Colonic mucosa (tissue), 4 donors: ENCODE measurements at places on chromosomes 4 and X. TPM values are rescaled to one million over a fixed set of nuclear protein-coding genes. Genes with fewer than 3 reads are reported as not detected.

DNA sequence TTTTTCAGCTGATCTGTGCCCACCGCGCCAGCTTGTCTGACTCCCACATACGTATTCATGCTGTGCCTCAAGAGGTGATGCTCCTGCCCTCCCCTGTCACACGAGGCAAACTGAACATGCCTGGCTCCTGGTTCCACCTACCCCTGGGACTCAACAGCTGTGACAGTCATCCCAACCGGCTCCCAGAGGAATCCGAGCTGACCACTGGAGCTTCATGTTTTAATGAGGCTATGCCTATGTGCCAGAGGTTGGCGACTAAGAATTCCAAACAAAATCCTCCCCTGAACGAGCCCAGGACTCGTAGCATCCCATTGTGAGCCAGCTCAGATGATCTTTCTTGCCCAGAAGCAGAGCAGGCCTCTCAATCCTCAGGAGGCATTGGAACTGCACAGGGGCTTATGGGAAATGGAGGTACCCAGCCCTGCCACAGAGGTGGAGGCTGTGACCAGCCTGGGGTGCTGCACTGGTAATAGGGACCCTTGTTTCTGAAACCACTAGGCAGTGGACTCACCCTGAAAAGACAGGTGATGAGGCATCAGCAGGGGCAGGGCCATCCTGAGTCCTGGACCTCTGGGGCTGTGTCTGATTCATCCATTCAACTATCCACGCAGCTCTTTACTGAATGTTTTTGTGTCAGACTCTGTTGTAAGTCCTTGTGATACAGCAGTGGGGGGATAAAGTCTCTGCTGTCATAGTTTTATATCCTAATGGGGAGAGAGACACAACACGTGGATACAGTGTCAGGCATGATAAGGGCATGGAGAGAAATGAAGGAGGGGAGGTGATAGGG is 325.0 kb downstream of the EVC2 start:
- DNase-seq: no peak

DNA sequence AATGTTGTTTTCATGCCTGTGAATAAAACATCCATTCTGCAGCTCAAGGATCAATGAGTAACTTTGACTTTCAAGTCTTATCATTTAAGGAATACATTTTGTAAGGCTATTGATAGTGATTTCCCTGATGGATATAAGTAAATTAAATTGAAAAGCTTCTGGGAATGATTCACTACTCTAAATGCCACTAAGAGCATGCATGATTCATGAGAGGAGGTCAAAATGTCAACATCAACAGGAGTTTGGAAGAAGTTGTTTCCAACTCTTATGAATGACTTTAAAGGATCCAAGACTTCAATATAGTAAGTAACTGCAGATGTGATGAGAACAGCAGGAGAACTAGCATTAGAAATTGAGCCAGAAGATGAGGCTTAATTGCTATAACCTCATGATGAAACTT is 1487.3 kb downstream of the PCDH7 start:
- no peak for DNase-seq

DNA sequence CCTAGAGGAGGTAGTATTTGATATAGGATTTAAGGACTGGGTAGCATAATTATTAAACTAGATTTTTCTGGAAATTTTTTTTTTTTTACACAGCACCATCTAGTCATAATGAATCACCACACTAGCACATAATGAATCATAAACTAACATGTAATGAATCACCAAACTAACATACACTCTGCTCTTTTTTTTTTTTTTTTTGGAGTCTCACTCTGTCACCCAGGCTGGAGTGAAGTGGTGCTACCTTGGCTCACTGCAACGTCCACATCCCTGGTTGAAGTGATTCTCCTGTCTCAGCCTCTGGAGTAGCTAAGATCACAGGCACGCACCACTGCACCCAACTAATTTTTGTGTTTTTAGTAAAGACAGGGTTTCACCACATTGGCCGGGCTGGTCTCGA is 92.5 kb downstream of the FAM13A start:
- no peak for DNase-seq

DNA sequence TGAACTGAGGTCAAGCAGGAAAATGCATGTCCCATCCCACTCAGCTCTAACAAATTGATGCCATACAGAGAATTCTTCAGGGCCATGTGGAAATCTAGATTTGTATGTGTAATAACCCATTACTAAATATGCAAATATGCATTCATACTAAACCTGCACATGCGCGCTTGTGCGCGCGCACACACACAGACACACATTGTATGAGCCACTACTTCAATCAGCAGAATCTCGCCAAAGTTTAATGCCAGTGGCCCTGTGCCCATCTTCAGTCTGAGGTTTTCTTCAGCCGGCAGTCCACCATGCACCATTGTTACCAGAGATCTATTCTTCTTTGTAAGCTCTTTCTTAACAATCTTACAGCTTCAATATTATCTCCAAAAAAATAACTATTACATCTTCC is 276.4 kb downstream of the PDGFC start:
- DNase-seq: no peak

DNA sequence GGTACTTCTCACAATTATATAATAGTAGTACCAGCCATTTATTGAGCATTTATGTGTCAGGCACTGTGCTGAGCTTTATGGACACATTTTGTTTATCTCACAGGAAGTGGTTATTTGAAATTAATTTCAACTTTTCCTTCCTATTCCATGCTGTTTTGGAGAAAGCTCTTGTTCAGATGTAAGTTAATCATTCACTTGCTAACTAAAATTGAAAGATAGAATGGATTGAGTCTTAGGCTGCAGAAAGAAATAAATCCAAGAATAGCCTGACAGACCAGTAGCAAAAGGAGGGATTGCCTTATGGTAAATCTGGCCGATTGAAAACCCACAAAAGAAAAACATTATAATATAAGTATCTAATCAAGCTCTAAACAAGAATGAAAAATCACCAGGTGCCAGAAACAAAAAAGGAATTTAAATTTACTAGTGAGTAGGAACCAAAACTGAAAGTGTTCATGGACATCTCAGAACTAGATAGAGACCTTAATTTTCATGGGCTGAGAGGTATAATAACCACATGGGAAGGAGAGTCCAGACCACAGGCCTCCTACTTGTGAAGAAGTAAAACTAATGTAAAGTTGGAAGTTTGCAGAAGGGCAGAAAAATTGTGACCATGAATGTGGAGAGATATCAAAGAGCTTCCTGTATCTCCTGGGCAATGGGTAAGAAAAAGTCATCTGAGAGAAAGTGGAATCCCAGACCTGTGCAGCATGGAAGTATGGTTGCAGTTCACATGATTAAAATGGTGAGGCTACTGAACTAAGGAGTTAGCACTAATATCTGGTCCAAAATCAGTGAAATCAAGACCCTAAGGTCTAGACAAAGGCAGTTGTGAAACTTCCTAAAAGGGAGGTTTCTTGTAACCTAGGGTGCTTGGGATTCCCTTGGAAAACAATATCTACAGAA is 38.0 kb downstream of the RADX start:
- no peak for DNase-seq

- DNase-seq: no peak
Observed at GRCh38 chr4:165457793-165458192, 79.0 kb downstream of the CPE start.

- DNase-seq: no peak
Observed at GRCh38 chr4:123976819-123977218, 580.2 kb downstream of the SPRY1 start.

GRCh38 chr4:52713456-52713937 is 37.7 kb downstream of the ERVMER34-1 start:
- DNase-seq: no peak

GRCh38 chr4:98614662-98615061 is 43.7 kb downstream of the TSPAN5 start:
- no peak for DNase-seq

- no peak for DNase-seq
Observed at GRCh38 chrX:11557120-11557519, 108.6 kb downstream of the ARHGAP6 start.

DNA sequence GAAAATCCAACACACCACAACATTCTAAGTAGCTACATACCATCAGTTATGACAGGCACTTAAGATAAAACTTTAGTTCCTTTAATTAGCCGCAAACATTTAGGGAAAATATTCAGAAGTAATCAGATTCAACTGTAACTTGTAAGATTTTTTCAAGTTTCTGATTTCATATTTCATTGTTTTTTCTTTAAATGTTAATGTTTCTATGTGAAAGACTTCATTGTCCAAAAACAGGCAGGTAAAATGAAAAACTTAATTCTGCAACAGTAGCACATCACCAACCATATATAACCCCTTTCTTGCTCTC is 11.6 kb upstream of the ODAM start:
- no peak for DNase-seq

DNA sequence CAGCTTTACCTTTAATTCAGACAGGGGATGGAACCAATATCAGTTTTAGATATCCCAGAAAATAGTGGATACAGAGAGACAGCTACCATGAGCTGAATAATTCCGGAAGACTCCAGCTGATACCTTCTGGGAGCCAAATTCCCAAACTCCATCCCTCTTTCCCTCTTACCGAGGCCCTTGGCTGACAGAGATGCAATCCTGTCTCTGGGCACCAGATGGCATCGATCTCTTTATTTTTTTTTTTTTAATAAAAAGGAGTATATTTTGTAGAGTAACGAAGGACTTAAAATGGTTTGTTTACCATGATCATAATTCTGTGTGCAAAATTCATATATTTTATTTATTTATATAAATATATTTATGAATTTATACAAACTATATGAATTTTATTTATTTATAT is 31.0 kb downstream of the RAB40A start:
- no peak for DNase-seq

The PACRGL gene
- 16.9 TPM for total RNA-seq

The GRIPAP1 gene
- 32.0 TPM for total RNA-seq

The RHOXF2B gene
- not detected for total RNA-seq

The NHS gene
- 3.0 TPM for total RNA-seq

The F8 gene
- total RNA-seq: 3.5 TPM

The NOP14 gene
- total RNA-seq: 40.4 TPM

The GASK1B gene
- 18.0 TPM for total RNA-seq

The RTL3 gene
- total RNA-seq: not detected

The CFI gene
- 1.6 TPM for total RNA-seq

The OGT gene
- total RNA-seq: 75.0 TPM

The IL3RA gene
- total RNA-seq: 6.7 TPM

The GAGE12E gene
- not detected for total RNA-seq
